Activated CD8-positive, alpha-beta T cell treated with anti-CD3 and anti-CD28 coated beads for 36 hours (primary cell): ENCODE measurements at places on chromosomes 2 and 18. TPM values are rescaled to one million over a fixed set of nuclear protein-coding genes. Genes with fewer than 3 reads are reported as not detected.

GALNT14 gene
- 1.1 TPM for total RNA-seq

NEU2 gene
- total RNA-seq = not detected

TAF4B gene
- 15.1 TPM for total RNA-seq

ST6GAL2 gene
- total RNA-seq = not detected

LYG1 gene
- total RNA-seq = 0.81 TPM

C1GALT1C1L gene
- total RNA-seq = 0.36 TPM

CNTNAP5 gene
- not detected for total RNA-seq

CENPA gene
- total RNA-seq = 32.5 TPM
